ENCODE measurements at places on chromosomes 6 and 20.

GRCh38 chr6:121134922-121135321 is 199.4 kb downstream of the TBC1D32 start:
- no peaks in the 10 kb centered on the region for H3K36me3 ChIP-seq
- no peak for DNase-seq
- no peak overlapping the region for H3K27ac ChIP-seq
- no peaks in the 10 kb centered on the region for H3K4me1 ChIP-seq

- no peaks in the 10 kb centered on the region for H3K27me3 ChIP-seq
- no peak for DNase-seq
- H3K4me1 ChIP-seq = no peaks in the 10 kb centered on the region
- H3K36me3 ChIP-seq = no peaks in the 10 kb centered on the region
- H3K27ac ChIP-seq = no peak overlapping the region
- H3K4me3 ChIP-seq = no peak overlapping the region
Measured at GRCh38 chr20:61719691-61720347, 345.9 kb downstream of the TAF4 start.

DNA sequence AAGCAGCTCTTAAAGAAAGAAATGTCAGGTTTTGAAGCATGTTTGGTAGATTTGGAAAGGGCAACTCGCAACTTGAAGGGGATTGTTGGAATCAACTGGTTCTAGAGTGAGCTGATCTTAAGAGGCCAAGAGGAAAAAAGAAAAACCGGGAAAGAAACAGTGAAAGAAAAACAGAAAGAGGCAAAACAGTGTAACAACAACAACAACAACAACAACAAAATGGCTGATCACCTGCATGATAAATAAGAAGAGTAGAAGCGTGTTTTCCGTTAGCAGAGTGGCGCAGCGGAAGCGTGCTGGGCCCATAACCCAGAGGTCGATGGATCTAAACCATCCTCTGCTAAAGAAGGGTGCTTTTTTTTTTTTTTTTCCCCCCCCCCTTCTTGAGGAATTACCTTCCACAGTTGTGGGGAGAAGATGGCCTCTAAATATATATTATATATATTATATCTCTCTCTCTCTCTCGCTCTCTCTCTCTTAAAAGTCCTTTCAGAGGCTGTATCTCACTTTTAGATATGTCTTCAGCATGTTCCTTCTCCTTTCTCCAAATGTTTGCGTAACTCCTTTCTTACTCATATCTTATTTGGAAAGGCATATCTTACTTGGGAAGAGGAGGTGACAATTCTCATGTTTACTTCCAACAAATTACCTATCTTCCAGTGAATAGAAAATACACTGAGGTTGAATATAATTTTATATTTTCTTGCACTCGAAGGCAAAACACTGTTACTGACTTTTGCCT is 134.4 kb downstream of the OR2B2 start:
- H3K36me3 ChIP-seq = no peaks in the 10 kb centered on the region
- no peak overlapping the region for H3K27ac ChIP-seq
- H3K4me1 ChIP-seq = peaks cover 4% of the 10 kb centered on the region
- H3K4me3 ChIP-seq = no peak overlapping the region

GRCh38 chr6:78462728-78463127 is 404.6 kb upstream of the IRAK1BP1 start:
- DNase-seq = no peak
- no peak overlapping the region for H3K4me3 ChIP-seq
- H3K4me1 ChIP-seq = no peaks in the 10 kb centered on the region
- H3K36me3 ChIP-seq = no peaks in the 10 kb centered on the region
- H3K27me3 ChIP-seq = no peaks in the 10 kb centered on the region
- no peak overlapping the region for H3K27ac ChIP-seq

DNA sequence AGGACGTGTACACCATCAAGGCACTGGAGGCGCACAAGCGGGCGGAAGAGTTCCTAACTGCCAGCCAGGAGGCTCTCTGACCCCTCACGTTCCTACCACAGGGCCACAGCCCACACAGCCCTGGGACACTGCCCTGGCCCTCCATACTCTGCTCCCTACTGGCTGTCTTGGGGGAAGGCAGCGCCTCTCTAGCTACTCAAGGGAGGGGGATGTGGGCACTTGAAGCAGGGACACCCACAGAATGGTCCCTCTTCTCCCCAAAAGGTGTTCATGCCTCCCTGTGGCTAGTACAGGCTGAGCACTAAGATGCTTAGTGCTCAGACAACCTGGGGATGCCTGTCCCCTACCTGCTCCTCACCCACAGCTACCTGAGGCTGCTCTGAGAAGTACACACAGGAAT is 2.5 kb downstream of the MEA1 start:
- no peak overlapping the region for H3K4me3 ChIP-seq
- H3K4me1 ChIP-seq = peaks cover 42% of the 10 kb centered on the region
- H3K27me3 ChIP-seq = no peaks in the 10 kb centered on the region
- no peak overlapping the region for H3K27ac ChIP-seq
- peaks cover 72% of the 10 kb centered on the region for H3K36me3 ChIP-seq

- no peaks in the 10 kb centered on the region for H3K4me1 ChIP-seq
- DNase-seq = no peak
- H3K27ac ChIP-seq = no peak overlapping the region
- no peak overlapping the region for H3K4me3 ChIP-seq
Measured at GRCh38 chr6:41135062-41135832, 18.9 kb downstream of the TREML1 start.

DNA sequence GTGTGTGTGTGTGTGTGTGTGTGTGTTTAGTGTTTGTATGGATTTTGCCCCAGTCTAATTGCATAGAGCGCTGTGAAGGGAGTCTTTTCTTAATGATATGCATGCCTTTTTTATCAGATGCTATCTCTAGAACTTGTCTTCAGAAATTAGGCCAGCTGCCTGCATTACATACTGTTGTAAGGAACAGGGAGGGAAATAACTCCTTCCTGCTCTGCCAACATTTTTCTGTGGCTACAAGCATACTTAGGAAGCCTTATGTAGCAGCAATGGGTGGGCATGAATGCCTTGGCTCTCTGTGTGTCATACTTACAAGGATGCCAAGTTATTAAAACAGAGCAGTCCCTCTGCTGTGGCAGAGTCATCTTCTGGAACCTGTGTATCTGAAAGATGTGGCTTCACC is 8.0 kb upstream of the COL21A1 start:
- H3K4me3 ChIP-seq = no peak overlapping the region
- no peaks in the 10 kb centered on the region for H3K36me3 ChIP-seq
- no peaks in the 10 kb centered on the region for H3K27me3 ChIP-seq
- no peak overlapping the region for H3K27ac ChIP-seq
- no peak for DNase-seq

- no peaks in the 10 kb centered on the region for H3K36me3 ChIP-seq
- no peak for DNase-seq
- H3K4me1 ChIP-seq = no peaks in the 10 kb centered on the region
Measured at GRCh38 chr20:54140067-54140466, 33.7 kb downstream of the CYP24A1 start.

- H3K4me1 ChIP-seq = no peaks in the 10 kb centered on the region
- no peaks in the 10 kb centered on the region for H3K27me3 ChIP-seq
- H3K4me3 ChIP-seq = no peak overlapping the region
- H3K36me3 ChIP-seq = no peaks in the 10 kb centered on the region
- no peak overlapping the region for H3K27ac ChIP-seq
Measured at GRCh38 chr6:125596020-125596419, 153.4 kb upstream of the HEY2 start.

GRCh38 chr20:39100691-39101090 is 138.5 kb downstream of the DHX35 start:
- H3K4me3 ChIP-seq = no peak overlapping the region
- no peak for DNase-seq
- no peaks in the 10 kb centered on the region for H3K27me3 ChIP-seq
- H3K4me1 ChIP-seq = peaks cover 23% of the 10 kb centered on the region
- no peak overlapping the region for H3K27ac ChIP-seq
- no peaks in the 10 kb centered on the region for H3K36me3 ChIP-seq

DNA sequence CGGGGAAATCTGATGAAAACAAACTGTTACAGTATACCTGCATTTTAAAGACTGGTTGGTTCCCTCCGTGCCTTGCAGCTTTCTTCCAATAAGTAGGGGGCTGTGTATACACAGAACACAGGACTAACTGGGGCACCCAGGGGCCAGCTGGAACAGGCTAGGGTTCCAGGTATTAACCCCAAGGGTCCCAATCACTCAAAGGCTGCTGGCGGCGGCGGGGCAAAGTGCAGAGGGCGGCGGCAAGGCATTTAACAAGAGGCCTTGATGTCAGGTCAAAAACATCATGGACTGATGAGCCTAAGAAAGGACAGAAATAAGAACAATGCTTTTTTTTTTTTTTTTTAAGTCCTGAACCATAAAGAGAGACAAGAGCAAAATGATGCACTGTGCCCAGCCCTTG is 2.5 kb downstream of the PMEPA1 start:
- H3K27ac ChIP-seq = no peak overlapping the region
- H3K4me3 ChIP-seq = no peak overlapping the region
- H3K27me3 ChIP-seq = peaks cover 20% of the 10 kb centered on the region
- no peak for DNase-seq
- H3K4me1 ChIP-seq = no peaks in the 10 kb centered on the region
- no peaks in the 10 kb centered on the region for H3K36me3 ChIP-seq

DNA sequence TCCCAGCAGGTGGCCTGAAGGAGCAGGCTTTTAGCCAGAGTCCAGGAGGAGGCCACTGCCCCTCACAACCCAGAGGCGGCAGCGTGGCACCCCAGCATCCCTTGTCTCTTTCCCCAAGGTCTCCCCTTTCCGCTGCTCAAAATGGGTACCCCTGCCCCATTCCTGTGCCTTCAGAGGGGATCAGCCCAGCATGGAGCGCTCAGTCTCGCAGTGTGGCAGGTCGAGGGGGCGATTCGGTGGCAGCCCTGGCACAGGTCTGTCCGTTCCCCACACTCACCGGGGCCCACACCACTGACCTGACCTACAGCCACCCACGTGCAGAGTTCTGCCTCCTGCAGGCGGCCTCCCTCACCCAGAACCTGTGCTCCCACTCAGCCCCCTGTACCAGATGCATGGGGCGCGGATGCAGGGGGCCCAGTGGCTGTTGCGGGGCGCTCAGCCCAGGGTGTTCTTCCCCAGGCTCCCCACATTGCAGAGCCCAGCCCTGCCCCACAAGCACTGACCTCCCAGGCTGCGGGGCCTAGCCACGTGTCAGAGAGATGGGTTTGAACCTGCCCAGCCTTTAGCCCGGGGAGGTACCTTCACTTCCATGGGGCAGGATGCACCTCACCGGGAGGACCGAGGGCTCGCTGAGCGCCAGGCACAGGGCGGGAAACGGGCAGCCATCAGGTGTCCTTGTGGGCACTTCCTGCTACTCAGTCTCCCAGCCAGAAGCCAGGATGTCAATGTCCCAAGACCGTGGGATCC is 41.8 kb downstream of the DSTN start:
- DNase-seq = no peak
- H3K4me1 ChIP-seq = no peaks in the 10 kb centered on the region
- H3K4me3 ChIP-seq = no peak overlapping the region

DNA sequence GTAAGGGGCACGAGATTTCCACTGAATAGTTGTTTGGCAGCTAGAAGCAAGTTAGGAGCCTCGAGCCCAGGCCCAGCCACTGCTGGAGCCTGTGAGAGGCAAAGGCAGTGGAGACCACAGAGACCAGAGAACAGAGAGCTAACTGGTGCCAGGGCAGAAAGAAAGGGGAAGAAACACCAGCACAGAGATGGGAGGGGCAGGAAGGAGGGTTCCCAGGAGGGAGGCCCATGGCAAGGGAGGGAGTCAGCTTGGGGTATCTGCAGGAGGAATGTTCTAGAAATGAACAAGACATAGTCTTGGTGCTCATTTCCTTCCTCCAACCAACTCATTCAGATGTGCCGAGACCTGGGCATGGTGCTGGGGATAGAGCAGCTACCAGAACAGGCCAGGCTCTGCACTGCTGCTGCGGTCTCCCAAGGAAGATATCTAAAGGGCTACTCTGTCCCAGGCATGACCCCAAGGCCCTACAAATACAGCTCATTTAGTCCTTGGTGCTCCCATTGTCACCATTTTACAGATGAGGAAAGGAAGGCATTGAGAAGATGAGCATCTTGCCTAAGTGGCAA is 10.7 kb downstream of the ANGPT4 start:
- no peaks in the 10 kb centered on the region for H3K36me3 ChIP-seq
- H3K4me1 ChIP-seq = no peaks in the 10 kb centered on the region
- H3K27ac ChIP-seq = no peak overlapping the region
- no peaks in the 10 kb centered on the region for H3K27me3 ChIP-seq
- H3K4me3 ChIP-seq = no peak overlapping the region

DNA sequence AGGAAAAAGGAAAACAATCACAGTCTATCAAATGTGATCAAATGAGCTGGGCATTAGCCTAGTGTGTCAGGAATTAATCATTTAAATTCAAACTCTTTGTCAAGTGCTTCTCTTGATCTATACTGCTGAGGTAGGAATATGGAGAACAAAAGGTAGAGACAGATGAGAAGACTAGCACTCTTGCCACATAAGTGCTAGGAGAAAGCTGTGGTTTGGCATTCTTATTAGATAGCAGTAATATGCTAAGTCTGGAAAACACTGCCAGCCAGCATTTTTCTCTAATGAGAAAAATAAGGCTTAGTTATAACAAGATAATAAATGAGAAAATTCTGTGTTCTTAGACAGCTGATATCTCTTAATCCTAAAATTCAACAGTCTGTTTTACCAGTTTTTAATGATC is 38.9 kb downstream of the ORC3 start:
- no peak for DNase-seq
- H3K4me1 ChIP-seq = no peaks in the 10 kb centered on the region
- no peak overlapping the region for H3K27ac ChIP-seq

DNA sequence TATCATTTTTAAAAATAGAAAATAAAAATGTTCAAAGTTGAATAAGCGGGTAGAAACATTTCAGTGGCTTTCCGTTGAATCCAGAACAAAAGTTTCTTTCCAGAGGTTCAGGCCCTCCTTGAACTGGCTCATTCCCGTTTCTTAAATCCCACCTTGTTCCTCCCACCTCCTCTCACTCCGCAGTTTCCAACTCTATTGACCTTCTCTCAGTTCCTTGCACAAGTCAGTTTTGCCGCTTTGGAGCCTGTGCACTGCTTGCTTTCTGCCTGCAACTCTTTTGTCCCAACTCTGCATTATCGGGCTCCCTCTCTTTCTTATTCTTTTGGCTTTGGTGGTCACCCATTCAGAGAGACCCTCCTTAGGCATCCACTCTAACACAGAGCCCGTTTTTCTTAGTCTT is 99.9 kb upstream of the EDN1 start:
- no peaks in the 10 kb centered on the region for H3K4me1 ChIP-seq
- H3K27ac ChIP-seq = no peak overlapping the region
- H3K36me3 ChIP-seq = no peaks in the 10 kb centered on the region
- peaks cover 5% of the 10 kb centered on the region for H3K27me3 ChIP-seq
- H3K4me3 ChIP-seq = no peak overlapping the region

- no peaks in the 10 kb centered on the region for H3K4me1 ChIP-seq
- no peaks in the 10 kb centered on the region for H3K36me3 ChIP-seq
- H3K27me3 ChIP-seq = no peaks in the 10 kb centered on the region
- no peak for DNase-seq
Measured at GRCh38 chr6:128225612-128226011, 294.8 kb downstream of the PTPRK start.

DNA sequence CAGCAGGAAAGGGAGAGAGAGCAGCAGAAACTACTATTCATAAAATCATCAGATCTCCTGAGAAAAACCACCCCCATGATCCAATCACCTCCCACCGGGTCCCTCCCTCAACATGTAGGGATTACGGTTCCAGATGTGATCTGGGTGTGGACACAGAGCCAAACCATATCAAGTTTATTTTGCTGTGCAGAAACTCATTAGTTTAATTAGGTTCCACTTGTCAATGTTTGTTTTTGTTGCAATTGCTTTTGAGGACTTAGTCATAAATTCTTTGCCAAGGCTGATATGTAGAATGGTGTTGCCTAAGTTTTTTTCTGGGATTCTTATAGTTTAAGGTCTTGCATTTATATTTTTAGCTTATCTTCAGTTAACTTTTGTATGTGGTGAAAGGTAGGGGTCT is 422.0 kb upstream of the HS3ST5 start:
- H3K4me1 ChIP-seq = no peaks in the 10 kb centered on the region
- no peak for DNase-seq
- no peak overlapping the region for H3K27ac ChIP-seq

Data from DND-41 (cell line).